ENCODE measurements at places on chromosomes 11 and 22. TPM values are rescaled to one million over a fixed set of nuclear protein-coding genes. Genes with fewer than 3 reads are reported as not detected.
A peak's percentile ranks its signal among the peaks of the same experiment; 100 is the strongest.

The SYCE3 gene
- total RNA-seq: not detected

- DNase-seq: peak; percentile 72
These were observed 6.2 kb upstream of the SREBF2 start for GRCh38 chr22:41826430-41827383.

DNA sequence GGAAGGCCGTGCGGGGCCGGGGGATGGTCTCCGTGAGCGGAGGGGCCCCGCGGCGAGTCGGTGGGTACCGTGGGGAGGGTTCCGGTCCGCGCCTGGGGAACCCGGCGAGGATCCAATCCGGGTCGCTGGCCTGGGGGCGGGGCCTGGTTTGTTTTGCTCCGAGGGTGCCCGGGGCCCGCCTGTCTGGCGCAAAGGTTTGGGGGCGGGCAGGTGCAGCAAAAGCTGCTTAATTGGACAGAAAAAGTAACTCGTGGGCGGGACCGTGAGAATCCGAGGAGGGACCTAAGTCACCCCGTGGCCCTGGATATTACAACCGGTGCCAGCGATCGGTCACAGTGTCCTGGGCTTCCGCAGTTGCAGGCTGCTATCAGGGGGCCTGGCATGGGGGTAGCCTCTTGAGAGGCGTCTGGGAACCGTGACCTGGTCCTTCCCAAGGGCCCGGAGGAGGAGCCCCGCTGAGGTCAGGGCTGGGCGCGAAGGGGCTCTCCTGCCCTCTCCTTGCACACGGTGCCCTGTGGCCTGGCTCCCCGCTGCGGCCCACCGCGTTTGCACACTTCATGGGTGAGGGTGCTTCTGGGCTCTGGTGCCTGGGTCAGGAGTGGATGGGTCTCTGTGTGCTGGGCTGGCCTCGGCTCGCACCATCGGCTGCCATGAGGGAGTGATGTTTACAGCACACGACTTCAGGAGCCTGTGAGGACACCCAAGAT lies 1.4 kb downstream of the PNPLA2 start:
- DNase-seq: peak; percentile 63

The OR51B2 gene
- 2.9 TPM for total RNA-seq

DNA sequence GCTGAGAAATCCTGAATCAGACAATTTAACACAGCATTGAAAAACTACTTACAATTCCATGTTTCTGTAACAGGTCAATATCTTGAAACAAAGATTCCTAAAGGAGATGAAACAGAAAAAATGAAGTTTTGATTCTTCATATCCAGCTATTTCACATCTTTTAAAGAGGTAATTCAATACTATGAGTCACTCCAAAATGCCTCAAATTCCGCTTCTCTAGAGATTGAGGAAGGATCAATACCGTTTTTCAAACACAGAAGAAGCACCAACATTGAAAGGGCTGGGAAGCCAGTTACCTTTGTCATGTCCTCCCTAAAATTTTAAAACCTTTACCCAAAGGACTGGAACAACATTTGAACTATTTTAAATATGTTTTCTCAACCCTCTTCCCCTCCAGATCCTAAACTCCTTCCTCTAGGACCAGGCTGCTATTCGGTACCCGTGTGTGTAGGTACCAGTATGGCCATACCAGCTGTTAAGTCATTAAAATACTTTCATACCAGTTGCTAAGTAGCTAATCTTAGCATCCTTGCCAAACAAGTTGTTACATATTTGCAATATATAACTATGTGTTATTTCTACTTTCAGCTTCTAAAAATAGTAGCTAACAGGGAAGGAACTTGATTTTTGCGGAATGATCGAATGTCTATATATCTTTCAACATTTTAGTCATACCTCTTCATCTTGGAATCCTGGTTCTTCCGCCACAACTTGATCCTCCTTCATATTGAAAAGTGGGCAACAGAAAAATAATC lies 2.3 kb downstream of the DMC1 start:
- peak; percentile 2 for DNase-seq
